Stimulated activated CD4-positive, alpha-beta T cell treated with anti-CD3 and anti-CD28 coated beads, TNF-alpha, amount 100 ng/mL, for 4 hours (primary cell): ENCODE measurements at places on chromosomes 11 and 22.

DNA sequence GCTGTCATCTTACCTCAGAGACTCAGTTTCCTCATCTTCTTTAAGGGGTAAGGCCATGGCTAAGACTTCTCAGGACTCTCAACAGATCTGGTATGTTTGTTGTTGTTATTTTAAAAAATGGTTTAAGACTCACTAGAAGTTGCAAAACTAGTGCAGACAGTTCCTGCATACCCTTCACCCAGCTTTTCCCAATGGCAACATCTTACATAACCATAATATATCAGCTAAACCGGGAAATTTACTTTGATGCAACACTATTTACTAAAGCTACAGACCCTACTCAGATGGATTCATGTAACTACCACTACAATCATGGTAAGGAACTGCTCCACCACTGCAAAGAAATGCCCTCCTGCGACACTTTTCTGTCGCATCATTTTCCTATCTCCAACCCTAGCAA is 20.4 kb downstream of the LGR4 start:
- DNase-seq, result no peak

DNA sequence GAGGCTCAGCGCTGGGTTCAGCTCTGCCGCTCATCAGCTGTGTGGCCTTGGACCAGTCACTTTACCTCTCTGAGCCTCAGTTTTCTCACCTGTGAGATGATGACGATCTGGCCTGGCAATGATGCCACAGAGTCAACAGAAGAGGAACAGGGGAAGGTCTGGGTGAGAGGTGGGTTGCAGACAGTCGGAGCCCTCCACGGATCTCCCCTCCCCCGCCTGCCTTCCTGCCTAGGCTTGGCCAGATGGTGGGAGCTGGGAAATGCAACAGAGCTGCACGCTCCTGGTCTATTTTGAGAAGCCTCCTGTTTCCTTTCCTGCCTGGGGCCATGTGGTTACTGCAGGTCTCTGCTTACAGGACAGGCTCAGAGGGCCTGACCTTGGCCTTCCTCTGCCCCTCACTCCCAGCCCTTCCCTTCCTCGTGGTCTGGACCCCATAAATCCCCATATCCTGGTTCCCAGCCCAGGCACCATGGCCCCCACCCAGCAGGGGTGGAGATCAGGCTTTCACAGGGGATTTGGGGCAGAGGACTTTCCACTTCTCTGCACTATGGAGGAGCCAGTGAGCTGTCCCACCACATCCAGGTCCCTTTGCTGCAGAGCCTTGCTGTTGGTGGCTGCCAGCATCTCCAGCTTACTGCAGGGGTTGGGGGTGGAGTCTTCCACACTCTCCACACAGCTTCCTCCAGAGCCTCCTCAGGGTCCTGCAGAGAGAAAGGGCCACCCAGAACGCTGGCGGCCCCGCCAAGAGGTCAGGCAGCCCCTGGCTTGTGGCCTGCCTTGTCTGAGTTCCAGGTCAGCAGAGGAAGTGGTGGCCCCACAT is 46.9 kb downstream of the C11orf96 start:
- no peak for DNase-seq

DNA sequence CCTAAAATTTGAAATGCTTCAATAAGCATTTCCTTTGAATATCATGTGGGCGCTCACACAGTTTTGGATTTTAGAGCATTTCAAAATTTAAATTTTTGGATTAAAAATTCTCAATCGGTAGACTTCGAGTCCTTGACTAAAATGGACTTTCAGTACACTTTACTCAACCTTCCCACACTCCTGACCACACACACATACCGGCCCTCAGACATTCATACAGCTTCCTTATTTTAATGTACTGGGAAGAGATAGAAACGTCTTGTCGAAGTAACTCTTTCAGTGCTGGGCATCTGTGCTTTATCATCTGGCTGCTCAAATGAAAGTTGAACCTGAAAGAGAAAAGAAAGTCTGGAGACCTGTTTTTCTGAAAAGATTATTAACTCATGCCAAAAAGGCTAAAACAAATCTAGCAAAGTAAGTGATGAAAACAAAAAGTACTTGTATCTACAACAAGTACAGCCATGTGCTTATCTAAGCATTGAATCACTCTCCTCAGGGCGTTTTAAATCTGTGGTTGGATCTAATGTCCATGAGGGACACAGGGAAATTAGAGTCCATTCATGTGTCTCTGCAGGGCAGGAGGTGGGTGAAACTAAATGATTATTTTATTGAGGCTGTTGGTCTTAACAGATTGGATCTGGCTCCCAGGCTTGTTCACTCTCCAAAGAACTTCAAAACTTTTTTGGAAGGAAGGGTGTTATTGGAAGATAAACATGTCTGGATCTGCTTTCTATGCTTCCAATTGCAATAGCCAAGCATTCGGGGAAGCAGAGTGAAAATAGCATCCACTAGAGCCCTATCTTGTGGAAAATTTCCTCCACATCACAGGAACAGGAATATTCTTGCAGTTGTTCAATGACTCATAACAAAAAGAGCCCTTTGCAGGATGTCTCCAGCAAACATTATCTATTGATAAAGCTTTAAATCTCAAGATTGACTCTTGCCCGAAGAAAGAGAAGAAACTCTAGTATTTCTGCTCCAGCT is 47.0 kb downstream of the CARD18 start:
- DNase-seq, result no peak

GRCh38 chr11:120310870-120311269 is 14.2 kb upstream of the TLCD5 start:
- no peak for DNase-seq

- no peak for DNase-seq
These were observed 120.0 kb downstream of the CADM1 start for GRCh38 chr11:115384236-115384635.

DNA sequence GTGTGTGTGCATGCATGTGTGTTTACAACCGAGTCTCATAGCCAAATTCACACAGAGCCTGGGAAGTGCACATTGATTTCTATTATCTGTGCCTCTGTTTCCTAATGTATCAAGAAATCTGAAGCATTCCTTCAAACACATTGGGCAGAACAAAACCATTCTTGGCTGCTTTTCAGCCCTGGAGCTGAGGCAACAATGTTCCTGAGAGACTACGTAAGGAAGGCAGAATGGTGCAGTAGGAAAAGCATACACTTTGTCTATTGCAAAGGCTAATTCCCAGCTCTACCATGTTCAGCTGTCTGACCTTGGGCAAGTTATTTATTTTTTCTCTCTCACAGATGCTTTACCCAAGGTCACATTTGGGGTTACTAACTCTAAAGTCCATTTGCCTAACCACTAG is 575.5 kb downstream of the SOX6 start:
- DNase-seq, result no peak
